ENCODE measurements at places on chromosomes 13 and 19. TPM values are rescaled to one million over a fixed set of nuclear protein-coding genes. Genes with fewer than 3 reads are reported as not detected.

Gene KLK12
- not detected for polyA plus RNA-seq

Gene TNFSF13B
- polyA plus RNA-seq, result 2.2 TPM

Gene ATP12A
- 0.05 TPM for polyA plus RNA-seq

Gene IRGC
- not detected for polyA plus RNA-seq

Gene C19orf67
- not detected for polyA plus RNA-seq

Gene DDA1
- 25.4 TPM for polyA plus RNA-seq

Gene NCLN
- 63.1 TPM for polyA plus RNA-seq

Gene ZNF729
- not detected for polyA plus RNA-seq

Gene PTPRH
- polyA plus RNA-seq, result 5.8 TPM

Gene PGLYRP2
- not detected for polyA plus RNA-seq

Gene PLA2G4C
- 21.7 TPM for polyA plus RNA-seq

Gene ZC3H4
- 8.1 TPM for polyA plus RNA-seq

Gene EFNB2
- 4.4 TPM for polyA plus RNA-seq

DNA sequence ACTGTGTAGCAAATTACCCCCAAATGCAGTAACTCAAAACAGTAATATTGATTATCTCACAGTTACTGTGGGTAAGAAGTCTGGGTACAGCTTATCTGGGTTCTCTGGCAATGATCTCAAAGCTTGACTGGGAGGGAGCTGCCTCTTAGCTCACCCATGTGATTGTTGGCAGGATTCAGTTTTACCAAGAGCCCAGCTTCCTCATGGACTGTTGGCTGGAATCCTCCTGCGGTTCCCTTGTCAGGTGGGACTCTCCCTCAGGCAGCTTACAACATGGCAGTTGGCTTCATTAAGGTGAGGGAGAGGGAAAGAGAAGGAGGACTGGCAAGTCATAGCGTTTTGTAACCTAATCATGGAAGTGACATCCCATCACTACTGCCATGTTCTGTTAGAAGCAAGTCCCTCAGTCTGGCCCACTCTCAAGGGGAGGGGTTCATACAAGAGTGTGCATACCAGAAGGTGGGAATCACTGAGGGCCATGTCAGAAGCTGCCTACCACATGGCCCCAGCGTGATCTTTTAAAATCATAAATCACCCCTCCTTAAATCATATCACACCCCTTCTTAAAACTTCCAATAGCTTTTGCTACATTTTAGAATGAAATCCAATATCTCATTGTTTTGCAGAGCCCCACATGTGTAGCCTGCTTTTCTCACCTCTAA, 108.1 kb downstream of the OLFM4 start:
- no peak for DNase-seq

DNA sequence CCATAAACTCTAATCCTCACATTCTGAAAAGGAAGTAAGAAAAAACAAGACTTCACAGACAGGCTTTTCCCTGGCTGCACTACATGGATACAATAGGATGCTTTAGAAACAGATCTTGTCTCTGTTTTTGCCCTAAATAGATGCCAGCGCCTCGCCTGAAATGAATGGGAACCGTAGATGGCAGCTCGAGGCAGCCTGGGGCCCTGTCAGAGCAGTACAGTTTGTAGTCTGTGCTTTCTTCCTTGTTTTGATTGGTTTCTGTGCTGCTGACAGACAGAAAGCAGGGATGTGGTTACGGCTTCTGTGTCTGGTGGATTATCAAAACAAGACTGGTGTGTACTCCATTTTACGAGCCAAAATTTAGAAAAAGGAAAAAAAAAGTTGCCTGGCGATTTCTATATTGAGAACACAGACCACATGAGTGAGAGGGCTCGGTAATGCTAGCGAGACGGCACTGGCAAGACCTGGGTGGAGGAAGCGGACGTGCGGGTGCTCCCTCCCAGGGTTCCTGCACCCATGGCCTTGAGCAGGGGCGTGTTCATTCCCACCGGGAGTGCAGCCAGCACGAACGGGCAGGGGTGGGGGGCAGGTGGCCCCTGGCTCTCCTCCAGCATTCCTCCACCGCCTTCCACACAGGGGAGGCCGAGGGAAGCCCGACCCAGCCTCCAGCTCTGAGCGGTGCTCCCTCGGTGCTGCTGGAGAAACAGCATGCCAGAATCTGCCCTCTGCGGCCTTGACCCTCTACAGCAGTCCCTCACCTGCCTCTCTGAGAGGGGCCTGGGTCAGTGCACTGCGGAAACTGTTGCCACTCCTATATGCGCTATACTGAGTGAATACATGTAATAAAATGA, 37.6 kb upstream of the C1QTNF9 start:
- peak; percentile 88 for DNase-seq

GRCh38 chr19:43337737-43338136, 15.7 kb upstream of the CD177 start:
- DNase-seq, result no peak

DNA sequence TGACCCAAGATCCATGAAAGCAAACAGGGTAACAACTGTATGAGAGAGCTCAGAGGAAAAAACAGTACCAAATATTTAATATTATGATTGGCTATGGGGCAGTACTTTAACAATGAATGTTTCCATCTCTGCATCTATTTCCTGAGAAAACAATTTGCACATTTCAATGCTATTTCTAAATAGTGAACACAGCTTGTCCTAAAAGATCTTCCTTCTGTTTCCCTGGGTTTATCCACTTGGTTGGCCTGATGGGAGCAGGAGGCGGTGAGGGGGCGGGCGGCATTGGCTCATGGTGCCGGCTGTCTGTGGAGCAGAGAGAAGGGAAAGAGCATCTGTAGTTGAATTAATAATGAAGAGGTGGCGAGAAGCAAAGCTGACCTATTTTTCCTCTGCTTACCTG, 291.4 kb downstream of the DCLK1 start:
- DNase-seq, result no peak

- no peak for DNase-seq
Observed at GRCh38 chr19:45668342-45668871, 386 bp downstream of the GIPR start.

DNA sequence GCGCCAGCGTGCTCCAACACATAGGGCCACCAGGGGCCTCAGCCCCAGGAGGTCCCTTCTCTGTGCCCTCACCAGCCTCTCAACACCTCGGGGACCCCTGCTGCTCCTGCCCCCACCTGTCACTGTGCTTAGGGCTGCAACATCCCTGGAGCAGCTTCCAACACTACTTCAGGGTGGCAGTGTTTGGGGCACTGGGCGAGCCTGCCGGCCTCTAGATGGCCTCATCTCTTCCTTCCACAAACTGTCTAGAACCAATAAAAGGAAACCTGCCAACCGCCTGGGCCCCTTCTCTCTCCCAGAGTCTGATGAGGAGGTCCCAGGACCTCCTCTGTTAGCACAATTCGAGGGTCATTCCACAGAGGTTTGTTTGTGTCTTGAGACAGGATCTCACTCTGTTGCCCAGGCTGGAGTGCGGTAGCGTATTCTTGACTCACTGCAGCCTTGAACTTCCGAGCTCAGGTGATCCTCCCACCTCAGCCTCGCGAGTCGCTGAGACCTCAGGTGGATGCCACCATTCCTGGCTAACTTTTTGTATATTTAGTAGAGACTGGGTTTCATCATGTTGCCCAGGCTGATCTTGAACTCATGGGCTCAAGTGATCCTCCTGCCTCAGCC, 10.1 kb upstream of the SHD start:
- DNase-seq, result no peak

- no peak for DNase-seq
Observed at GRCh38 chr13:52160506-52160905, 1.1 kb upstream of the NEK3 start.

DNA sequence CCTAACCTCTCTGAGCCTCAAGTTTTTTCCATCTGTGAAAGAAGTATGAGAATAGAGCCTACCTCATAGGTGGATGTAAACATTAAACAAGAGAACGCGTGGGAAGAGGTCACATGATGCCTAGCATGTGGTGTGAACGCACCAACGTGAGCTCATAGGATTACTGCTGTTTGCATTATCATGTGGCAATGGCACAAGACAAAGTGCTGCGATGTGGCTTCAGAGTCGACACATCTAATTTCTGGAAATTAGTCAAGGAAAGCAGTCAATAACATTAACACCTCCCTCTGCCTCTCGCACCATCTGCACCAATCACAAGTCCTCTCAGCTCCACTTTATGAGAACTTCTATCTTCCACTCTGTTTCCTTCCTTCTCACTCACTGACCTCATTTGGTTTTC, 489.7 kb downstream of the COG6 start:
- no peak for DNase-seq

DNA sequence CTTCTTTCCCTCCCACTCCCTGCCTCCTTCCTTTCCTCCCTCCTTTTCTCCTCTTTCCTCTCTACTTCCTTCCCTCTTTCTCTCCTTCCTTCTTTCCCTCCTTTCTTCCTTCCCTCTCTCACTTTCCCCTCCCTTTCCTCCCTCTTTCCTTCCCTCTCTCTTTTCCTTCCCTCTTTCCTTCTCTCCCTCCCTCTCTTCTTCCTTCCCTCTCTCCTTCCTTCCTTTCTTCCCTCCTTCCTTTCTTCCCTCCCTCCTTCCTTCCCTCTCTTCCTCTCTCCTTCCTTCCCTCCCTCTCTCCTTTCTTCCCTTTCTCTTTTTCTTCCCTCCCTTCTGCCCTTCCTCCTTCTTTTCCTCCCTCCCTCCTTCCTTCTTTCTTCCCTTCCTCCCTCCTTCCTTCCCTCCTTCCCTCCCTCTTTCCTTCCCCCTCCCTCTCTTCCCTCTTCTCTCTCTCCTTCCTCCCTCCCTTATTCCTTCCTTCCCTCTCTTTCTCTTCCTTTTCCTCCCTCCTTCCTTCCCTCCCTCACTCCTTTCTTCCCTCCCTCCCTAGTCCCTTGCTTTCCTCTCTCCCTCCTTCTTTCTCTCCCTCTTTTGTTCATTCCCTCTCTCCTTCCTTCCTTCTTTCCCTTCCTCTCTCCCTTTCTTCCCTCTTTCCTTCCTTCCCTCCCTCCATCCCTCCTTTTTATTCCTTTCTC, 443.9 kb downstream of the ZNF536 start:
- DNase-seq, result no peak

DNA sequence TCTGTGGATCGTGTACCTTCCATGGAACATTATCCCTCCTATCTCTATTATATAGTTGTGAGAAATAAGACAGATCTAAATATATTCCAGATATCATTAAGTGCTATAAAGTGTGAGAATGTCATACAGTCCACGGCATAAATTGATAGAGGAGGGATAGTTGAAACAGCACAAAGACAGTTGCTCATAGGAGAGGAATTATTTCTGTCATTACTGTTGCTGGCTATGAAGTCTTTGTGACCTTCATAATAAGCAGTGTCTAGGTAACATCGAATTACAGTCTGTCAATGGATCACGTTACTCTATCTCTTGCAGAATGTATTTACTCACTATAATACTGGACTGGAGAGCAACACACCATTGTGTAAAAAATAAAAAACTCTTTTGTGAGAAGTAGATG, 671.5 kb upstream of the PCDH20 start:
- DNase-seq, result no peak

DNA sequence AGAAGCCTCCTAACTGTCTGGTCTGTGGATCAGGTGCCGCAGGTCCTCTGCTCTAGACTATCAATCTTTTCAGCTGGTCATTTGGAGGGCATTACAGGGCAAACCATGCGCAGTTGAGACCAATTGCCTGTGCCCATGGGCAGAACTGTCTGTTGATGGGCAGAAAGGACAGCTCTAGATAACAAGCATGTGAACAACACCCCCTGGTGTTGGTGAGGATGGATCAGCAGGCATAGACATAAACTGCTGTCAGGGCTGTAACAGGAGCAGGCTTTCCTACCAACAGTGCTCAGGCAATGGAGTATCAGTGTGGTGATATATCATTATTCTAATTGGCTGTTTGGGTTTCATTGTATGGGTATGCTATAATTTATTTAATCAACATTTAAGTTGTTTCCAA, 104.7 kb upstream of the KL start:
- DNase-seq, result no peak

DNA sequence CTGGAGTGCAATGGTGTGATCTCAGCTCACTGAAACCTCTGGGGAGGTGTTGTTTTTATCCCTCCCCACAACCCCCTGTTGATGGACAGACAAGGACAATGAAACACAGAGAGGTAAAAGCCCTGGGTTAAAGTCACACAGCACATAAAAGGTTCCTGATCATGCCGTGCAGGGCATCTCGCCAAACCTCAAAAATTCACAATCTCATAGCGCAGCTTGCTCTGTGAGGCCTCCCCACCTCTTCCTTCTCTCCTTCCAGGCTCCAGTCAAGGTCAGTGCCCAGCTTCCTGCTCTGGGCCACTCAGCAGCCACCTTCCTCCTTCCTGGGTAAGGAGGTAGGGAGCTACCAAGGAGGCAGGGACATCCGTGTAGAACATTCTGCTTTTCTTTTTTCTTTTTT, 2.3 kb downstream of the FUT2 start:
- no peak for DNase-seq

DNA sequence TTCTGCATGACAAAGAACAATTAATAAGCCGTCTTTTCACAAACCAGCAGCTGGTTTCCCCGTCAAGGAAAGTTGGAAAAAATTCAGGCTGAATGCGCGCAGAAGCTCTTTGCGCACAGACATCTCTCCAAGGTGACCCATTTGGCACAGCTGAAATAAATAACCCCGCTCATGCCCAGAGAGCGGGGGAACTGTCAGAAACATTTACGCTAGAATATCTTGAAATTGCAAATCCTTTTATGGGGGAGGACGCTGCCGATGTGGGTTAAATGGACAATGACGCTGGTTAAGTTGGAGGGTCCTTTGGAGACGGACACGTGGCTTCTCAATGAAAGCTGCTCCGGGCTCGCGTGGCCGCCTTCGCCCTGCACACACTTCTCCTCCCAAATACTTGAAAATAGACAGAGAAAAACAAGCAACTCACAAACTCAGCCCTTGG, 30.6 kb downstream of the GSX1 start:
- DNase-seq, result no peak

GRCh38 chr13:51125495-51126226, 14.6 kb upstream of the C13orf42 start:
- peak; percentile 56 for DNase-seq

DNA sequence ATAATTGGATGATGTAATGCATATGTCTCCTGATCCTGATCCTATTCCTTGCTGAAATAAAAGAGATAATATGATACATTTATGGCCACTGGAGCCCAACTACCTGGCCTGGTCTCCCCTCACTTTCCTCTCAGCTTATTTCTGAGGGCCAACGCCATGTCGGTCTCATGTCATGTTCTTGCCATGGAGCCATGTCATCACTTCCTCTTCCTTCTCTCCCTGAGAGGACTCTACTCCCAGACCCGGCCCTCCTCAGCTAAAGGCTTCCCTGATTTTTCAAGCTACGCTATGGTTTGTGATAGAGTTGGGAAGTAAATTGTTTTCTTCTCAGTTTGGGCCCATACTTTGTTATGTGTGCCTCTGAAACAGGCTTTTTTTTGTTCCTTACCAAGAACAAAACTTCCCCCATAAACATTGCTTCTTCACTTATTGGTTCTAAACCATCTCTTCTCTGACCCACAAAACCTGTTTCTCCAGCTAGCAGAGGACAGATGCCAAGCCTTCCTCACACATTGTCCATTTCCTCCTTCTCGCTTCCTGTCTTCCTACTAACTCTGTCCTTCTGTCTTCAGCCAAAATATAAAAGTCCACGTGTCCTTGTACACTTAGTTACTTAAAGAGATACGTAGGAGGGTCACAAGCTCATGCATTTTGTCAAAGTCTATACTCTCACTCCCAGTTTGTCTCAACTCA, 319.9 kb upstream of the DACH1 start:
- DNase-seq, result peak; percentile 5
